ENCODE measurements at places on chromosomes 11 and 22.

DNA sequence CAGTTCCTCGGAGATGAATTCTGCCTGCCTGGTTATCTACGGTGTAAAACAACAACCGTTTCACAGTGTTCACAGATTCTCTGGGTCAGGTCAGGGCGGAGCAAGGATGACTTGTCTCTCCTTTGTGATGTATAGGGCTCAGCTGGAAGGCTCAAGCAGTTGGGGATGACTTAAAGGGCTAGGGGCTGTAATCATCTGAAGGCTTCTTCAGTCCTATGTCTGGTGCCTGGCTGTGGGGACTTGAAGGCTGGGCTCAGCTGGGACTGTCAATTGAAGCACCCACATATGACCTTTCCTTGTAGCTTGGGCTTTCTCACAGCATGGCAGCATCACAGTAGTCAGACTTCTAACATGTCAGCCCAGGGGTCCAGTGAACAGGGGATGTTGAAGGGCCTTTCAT, 29.3 kb downstream of the EIF3F start:
- H3K4me1 ChIP-seq, result peaks cover 13% of the 10 kb centered on the region
- no peaks in the 10 kb centered on the region for H3K36me3 ChIP-seq
- DNase-seq, result no peak
- H3K27ac ChIP-seq, result no peak overlapping the region
- H3K27me3 ChIP-seq, result peaks cover 16% of the 10 kb centered on the region
- H3K4me3 ChIP-seq, result no peak overlapping the region

GRCh38 chr11:74909385-74909784, 39.5 kb downstream of the XRRA1 start:
- H3K4me3 ChIP-seq, result no peak overlapping the region
- no peak for DNase-seq
- peaks cover 82% of the 10 kb centered on the region for H3K36me3 ChIP-seq
- H3K27ac ChIP-seq, result no peak overlapping the region

DNA sequence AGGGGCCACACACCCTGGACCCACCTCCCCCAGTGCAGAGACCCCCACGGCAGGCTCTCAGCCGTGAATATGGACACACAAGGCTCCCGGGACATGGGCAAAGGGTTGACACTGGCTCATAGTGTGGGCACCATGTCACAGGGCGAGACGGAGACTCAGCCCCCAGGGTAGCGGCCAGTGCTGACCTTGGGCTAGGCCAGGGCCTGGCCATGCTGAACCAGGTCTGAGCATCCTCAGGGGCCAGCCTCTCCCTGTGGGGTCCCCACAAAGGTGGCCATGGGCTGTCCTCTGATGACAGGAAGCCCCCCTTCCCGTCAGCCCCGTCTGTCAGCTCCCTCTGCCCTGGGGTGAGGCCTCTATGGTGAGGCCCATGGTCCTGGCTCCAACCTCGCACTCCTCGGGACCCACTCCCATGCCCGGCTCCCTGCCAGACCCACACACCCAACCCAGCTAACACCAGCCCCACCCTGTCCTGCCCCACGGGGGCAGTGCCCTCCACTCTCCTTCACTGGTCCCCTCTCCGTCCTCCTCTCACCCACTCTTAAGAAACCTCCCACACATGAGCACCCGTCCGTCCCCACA, 19.0 kb upstream of the PRODH start:
- no peaks in the 10 kb centered on the region for H3K36me3 ChIP-seq
- no peak overlapping the region for H3K4me3 ChIP-seq
- no peaks in the 10 kb centered on the region for H3K27me3 ChIP-seq

DNA sequence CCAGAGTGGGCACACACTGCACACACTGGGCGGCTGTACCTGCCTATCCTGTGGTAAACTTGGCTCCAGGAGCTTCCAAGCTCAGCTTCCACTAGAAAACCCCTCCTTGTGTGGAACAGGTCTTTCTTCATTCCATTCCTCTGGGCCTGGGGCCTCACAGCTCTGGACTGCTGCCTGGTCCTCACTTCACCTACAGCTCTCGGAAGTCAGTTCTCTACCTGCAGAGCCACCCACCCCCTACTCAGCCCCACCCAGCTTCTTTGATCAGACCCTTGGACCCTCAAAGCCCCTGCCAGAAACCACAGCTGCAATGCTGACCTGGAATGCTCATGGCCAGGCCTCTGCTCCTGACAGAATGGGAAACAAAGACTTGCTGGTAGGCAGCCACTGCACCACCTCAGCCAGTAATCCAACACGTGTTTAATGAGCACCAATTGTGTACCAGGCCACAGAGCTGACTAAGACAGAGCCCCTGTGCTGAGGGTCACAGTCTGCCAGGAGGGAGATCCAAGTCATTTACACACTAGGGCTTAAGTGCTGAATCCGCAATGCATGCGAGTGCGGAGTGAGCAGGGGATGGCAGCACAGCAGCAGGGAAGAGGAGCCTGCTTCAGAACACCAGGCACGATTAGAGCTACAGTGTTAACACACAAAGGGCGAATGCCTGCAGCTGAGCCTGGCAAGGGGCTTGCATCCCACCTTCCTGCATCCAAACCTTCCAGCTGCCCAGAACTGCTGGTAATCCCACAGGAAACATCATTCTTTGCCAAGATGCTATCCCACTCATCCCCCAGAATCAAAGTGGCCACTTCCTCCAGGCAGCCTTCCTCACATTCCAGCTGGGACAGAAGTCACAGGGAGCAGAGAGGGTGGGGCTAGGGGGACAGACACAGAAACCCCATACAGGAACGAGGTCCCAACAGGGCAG, 4.6 kb downstream of the GNB1L start:
- peaks cover 54% of the 10 kb centered on the region for H3K4me1 ChIP-seq
- DNase-seq, result no peak
- no peak overlapping the region for H3K4me3 ChIP-seq
- no peak overlapping the region for H3K27ac ChIP-seq
- H3K36me3 ChIP-seq, result peaks cover 35% of the 10 kb centered on the region

DNA sequence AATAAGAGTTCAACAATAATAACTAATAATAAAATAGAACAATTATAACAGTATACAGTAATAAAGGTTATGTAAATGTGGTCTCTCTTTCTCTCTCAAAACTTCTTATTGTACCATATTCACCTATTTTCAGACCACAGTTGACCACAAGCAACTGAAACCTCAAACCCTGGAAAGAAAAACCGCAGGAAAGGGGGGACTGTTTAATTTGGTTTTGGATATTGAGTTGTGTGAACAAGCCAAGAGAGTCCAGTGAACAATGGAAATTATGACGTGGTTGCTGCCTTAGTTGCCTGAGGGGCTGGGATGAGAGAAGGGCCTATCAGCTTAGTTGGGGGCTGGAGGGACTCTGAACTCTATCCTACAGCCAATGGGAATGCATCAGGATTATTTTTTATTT, 178.7 kb upstream of the POU2AF2 start:
- H3K27me3 ChIP-seq, result no peaks in the 10 kb centered on the region
- H3K36me3 ChIP-seq, result no peaks in the 10 kb centered on the region
- no peak overlapping the region for H3K4me3 ChIP-seq
- no peaks in the 10 kb centered on the region for H3K4me1 ChIP-seq
- H3K27ac ChIP-seq, result no peak overlapping the region
- DNase-seq, result no peak

- no peak overlapping the region for H3K4me3 ChIP-seq
- no peak overlapping the region for H3K27ac ChIP-seq
- H3K36me3 ChIP-seq, result peaks cover 89% of the 10 kb centered on the region
- H3K27me3 ChIP-seq, result no peaks in the 10 kb centered on the region
These were observed 38.8 kb upstream of the CHRNA10 start for GRCh38 chr11:3709977-3710376.

- H3K4me1 ChIP-seq, result no peaks in the 10 kb centered on the region
- no peak for DNase-seq
- no peaks in the 10 kb centered on the region for H3K27me3 ChIP-seq
- H3K27ac ChIP-seq, result no peak overlapping the region
These were observed 34.2 kb downstream of the MRGPRD start for GRCh38 chr11:68946416-68947090.

- H3K4me1 ChIP-seq, result no peaks in the 10 kb centered on the region
- H3K27ac ChIP-seq, result no peak overlapping the region
- no peak for DNase-seq
- H3K36me3 ChIP-seq, result no peaks in the 10 kb centered on the region
These were observed 24.4 kb upstream of the PSMA1 start for GRCh38 chr11:14544611-14545010.
